Left lung (tissue), 14 donors: ENCODE measurements at places on chromosomes 1 and 21.

- DNase-seq = no peak
These were observed 174.3 kb downstream of the DAB1 start for GRCh38 chr1:57249511-57249910.

- DNase-seq = no peak
These were observed 56.4 kb downstream of the CACHD1 start for GRCh38 chr1:64526312-64526711.

- no peak for DNase-seq
These were observed 32.6 kb downstream of the RUNX3 start for GRCh38 chr1:24897263-24898151.

GRCh38 chr1:216140730-216141524 lies 282.3 kb downstream of the USH2A start:
- DNase-seq = peak; percentile 25

- DNase-seq = peak; percentile 77
These were observed 6.3 kb upstream of the KYAT3 start for GRCh38 chr1:88998716-88999115.

DNA sequence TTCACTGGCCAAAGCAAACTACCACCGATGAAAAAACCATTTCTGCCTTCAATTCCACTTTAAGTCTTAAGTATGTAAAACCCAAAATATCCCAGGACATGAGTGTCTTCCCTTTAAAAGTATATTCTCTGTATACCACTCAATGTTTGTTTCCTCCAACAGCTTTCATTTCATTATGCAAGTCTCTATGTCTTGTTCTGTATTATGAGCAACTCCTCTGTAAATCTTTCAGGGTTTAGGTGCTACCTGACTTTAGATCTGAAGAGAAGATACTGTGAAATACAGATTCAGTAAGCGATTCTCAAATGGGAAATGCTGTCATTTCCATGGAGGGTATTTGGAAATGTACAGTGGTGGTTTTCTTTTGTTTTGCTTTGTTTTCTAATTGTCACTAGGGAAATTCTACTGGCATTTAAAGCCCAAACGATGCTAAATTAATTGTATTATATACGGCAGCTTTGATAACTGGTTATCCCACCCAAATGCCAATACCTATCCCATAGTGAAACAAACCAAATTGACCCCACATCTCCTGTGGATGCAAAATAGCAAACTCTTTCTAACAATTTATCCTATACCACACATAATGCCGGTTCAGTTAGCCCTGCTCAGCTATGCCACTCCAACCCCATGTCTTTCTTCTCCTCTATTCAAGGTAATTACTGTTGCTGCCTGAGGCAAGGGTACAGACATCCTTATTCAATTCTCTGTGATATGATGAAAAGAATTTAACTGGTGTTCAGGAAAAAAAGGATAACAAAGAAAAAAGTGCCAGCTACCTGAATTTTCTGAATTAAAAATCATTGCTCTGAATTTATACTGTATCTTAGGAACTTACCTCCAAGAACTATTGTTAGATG lies 182.8 kb downstream of the EIF4G3 start:
- no peak for DNase-seq

GRCh38 chr1:14403961-14404645 lies 194.4 kb upstream of the KAZN start:
- no peak for DNase-seq

DNA sequence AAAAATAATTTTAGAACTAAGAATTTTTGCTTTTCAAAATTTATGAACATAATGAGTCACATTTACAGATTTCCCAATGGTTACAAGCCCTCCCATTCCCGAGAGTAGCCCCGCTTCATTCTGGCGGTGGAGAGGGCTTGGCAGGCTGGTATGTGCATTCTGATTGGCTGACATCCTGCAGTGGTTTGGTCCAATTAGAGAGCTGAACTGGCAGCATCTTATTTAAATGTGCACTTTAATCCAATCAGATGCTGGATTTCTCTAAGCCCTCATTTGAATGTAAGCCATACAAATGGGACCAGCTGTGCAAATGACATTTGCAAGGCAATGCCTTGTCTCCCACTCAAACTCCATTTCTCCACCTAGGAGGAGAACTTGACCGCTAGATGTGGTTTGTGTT lies 18.0 kb upstream of the TRIM17 start:
- DNase-seq = no peak
